Hindlimb muscle (tissue), 1 donor: ENCODE measurements at places on chromosomes 2 and 18.

DNA sequence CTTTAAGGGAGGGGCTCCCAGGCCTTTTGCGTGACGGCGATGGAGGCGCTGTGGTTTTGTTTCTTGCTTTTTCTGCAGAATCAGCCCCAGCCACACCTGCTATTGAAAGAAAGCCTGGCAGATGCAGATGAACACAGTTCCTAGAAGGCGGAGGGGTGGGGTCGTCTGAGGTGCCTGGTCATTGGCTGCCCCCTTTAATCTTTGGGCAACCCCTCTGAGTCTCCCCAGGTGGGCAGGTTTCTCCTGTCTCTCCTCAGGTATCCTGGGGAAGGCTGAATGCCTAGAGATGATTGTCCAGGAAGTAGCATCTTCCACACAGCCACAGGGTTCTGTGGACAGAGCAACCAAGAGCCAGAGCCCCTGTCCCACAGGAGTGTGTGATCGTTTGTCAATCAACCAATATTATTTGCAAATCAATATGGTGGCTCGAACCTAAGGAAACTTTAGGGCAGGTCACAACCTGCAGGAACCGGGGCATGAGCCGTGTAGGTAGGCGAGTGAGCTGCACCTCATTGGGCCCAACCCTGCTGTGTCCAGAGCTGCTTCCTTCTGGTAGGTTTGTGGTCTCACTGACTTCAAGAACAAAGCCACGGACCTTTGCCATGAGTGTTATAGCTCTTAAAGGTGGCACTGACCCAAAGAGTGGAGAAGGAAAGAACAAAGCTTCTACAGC, 104.3 kb downstream of the NDUFA10 start:
- DNase-seq, result no peak

DNA sequence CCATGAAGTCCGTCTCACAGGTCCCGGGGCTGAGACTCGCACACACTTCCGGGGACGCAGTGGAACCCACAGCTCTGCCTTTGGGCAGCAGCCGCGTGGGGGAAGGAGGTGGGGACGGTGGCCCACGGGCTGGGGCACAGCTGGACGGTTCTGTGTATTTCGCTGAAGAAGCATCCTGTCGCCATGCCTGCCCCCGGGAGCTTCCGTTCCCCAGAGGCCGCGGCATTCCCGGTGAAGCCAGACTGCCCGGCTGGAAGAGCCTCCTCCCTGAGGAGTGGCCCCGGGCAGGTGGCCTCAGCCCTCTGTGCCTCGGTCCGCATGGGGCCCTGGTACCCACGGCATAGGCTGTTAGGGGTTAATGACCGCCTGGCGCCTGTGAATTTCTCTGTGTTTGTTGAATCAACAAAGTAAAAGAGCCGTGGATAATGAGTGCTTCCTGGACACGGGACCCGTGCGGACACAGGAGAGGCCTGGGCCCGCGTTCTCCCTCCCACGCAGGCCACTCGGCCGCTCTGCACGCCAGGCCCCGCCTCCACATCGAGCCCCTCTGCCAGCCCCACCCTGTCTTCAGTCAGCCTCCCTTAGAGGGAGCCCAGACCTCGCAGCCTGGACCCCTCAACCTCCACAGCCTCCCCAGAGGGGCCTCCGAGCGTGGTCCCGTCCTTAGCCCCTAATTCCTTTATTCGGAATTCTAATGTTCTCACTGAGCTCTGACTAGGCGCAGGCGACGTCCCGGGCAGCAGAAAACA, 51.0 kb downstream of the KCNG2 start:
- no peak for DNase-seq

GRCh38 chr2:88698498-88699233, 7.2 kb downstream of the RPIA start:
- no peak for DNase-seq

DNA sequence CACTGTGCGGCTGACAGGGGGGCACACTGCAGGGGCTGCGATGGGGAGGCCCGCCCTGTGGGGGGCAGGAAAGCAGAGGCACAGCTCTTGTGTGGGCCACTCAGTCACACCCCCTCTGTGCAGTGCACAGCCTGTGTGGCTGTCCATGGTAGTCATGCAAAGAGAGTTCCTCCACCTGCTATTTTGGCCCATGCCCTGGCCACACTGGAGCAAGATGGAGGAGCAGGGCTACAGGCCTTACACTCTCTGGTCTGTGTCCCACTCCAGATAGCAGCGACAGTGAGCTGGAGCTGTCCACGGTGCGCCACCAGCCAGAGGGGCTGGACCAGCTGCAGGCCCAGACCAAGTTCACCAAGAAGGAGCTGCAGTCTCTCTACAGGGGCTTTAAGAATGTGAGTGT, 28.5 kb upstream of the FAHD2A start:
- DNase-seq, result no peak

GRCh38 chr2:5379811-5380210, 312.4 kb upstream of the SOX11 start:
- no peak for DNase-seq

DNA sequence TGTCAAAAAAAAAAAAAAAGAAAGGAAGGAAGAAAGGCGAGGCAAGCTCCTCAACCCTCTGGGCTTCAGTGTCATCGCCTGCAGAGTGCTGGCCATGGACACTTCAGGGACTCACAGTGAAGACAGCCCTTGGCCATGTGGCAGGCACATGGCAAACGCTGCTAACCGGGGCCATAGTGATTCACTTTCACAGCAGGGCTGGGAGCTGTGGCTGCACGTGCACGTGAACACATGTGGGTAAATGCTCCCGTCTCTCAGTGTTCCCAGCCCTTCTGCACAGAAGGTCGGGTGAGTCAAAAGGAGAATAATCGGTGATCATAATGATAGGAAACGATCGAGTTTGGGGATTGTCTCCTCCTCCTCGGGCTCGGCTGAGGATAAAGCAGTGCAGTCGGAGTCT, 46.1 kb upstream of the UBE2F start:
- DNase-seq, result no peak

DNA sequence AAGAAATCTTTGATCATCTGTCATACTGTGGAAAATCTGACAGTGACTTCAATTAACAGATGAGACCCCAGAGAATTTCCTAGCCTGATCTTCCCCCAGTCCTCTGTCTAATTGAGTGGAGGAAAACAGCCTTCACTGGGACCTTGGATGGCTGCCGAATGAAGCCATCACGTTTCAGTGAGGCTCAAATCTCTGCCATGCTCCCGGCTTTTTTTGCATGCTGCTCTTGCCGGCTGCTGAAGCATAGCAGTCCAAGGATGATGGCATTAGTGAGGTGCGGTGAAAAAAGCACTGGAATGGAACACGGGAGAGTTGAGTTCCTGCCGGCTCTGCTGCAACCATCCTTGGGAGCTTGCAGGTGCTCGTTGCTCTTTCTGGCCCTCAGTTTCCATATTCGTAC, 430.5 kb downstream of the SLC4A3 start:
- no peak for DNase-seq

DNA sequence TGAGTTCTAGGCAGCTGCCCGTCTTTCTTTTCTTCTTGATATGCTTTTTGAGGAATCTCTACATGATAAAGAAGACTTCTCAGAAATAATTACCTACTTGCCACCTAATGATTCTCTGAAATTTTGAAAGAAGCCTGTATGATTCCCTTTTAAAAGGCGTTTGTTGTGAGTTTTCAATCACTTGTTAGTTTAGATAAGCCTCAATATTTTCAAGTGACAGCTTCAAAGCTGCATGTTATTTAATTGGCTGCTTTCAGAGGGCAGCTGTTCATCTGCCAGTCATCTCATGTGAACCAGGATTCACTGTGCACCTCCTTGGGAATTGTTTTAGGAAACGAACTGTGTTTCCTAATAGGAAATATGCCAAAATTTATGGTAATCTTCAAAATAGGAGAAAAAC, 938.1 kb downstream of the CPS1 start:
- no peak for DNase-seq

DNA sequence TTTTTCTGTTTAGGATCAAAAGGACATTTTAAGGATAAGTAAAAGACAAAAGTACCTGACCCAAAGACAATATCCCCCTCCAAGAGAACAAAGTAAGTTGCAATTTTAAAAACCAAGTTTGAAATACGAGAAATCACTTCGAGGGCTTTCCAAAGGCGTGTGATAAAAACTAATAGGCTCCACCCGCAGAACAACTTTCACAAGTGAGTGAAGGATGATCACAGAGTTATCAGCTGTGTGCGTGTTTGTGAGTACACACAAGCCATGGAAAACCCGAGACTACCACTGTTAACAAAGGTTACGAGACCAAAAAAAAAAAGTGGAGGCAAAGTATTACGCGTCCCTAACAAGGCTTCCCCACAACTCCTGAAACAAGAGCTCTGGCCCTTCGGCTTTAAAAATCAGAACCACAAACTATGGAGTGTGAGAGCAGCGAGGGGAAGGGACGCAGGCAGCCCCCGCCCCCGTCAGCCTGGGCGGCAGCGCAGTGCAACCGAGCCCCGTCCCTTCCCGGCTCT, 719 bp downstream of the SMAD2 start:
- no peak for DNase-seq

- DNase-seq, result no peak
These were observed 76.8 kb downstream of the ALPK2 start for GRCh38 chr18:58552057-58552461.

DNA sequence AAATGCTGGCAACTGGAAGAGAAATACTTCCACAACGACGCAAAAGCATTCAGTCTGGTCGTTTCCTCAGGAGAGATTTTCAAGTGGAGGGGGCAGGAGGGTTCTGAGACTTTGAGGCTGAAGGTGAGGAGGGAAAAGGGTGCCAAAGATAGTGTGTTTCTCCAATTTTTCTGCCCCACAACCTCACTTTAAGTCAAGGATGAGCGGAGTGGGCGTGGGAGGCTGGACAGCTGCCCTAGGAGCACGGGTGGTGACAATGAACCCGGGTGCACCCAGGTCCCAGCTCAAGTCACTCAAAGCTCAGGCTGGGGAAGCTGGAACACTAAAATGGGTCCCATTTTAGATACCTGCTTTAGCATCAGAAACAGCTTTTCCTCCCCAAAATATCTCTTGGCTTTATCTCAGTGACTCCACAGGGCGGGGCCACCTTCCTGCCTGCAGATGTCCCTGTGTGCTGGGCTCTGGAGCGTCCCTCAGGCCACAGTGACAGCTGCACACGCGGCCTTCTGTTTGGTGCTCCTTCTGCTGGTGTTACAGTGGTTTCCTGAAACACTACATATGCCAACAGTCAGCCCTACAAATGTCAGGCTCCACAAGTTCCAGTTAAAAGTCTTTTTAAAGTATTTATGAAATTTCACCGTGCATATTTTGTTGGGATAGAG, 1.4 kb upstream of the MBP start:
- DNase-seq, result peak; percentile 46

DNA sequence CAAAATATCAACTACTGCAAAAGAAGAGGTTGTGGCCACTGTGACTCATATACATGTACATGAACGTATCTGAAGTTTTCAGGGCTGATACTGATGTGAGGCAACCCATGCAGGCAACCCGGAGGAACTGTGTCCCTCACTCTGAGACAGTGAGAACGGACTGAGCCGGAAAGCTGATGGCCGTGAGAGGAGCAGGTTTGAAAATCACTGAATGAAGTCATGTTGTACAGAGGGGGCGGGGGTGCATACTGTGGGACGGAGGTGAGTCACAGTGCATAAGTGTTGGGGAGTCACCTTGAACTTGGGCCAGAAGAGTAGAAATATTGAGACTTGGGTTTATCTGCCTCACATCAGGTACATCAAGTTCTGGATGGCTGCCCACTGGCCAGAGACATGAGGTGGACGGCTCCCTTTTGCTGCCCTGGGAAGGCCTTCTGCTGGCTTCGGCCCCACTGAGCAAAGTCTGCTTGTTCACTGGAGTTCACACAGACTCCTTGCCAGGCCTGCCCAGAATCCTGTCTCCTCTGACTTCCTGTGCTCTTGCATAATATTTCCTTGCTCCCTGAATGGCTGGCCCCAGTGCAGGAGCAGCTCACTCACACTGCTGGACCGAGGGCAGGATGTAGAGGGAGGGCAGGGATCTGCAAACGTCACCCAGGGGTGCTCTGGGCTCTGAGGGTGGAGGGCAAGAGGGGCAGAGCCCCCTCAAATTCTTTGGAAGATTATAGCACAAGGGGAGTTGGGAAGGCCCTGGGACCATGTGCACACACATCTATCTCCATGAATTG, 18.1 kb downstream of the EPAS1 start:
- DNase-seq, result no peak

DNA sequence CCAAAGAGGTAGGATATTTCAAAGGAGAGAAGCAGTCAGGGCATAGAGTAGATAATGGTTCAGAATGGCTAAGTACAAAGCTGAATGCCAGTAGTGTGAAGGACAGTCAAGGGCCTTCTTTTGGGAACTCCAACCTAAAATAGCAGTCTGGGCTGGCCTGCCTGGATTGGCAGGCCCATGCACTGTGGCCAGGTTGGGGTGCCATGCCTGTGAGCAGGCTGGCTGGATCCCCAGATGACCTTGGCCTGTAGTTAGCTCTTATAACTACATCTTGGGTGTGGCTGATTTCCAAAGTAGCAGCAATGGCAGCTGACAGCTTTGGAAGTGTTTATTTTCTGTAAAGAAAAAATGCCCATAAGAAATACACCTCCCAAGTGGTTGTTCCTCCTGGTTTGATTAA, 51.5 kb upstream of the ITGB6 start:
- DNase-seq, result no peak

- no peak for DNase-seq
These were observed 505.7 kb upstream of the KLHL29 start for GRCh38 chr2:22879009-22879863.

GRCh38 chr18:46156124-46156745, 52.0 kb downstream of the HAUS1 start:
- no peak for DNase-seq

- no peak for DNase-seq
These were observed 26.9 kb upstream of the GLS start for GRCh38 chr2:190853531-190854383.

DNA sequence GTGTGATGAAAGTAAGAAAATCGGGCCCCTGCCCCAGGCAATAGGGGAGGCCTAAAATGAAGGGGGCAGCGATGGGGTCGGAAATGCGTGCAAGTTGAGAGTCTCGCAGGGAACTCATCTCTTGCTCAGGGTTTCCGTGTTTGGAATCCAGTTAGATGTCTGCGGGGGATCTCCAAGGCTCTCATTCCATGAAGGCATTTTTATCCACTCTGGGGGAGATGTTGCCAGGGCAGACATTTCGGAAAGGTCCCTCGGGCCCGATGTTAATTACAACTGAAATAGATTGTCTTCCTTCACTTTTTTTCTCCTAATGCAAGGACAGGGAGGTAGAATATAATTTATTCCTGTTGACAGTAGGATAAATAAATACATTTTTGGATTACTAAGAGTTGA, 12.8 kb upstream of the SKOR2 start:
- DNase-seq, result no peak

- DNase-seq, result no peak
These were observed 105.1 kb downstream of the MAPK4 start for GRCh38 chr18:50665015-50665414.

DNA sequence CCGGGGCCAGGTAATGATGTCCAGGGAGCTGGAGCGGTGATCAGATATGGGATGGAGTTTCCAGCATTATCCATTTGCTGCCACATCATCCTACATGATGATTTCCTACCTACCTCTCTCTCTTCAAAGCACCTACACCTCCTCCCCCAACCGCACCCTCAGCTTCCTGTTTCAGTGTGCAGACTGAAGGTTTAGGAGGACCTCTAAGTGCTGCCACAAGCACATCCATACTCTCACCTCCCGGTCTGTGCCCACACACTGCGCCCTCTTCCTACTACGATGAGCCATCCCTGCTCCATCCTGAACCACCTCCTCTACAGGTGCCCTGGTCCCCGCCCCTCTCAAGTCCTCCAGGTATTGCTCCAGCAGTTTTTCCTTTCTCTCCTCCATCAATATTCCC, 123.7 kb downstream of the ALPK2 start:
- no peak for DNase-seq
